ENCODE measurements at places on chromosomes 7 and 10.

GRCh38 chr10:1213252-1214070 is 157.3 kb downstream of the WDR37 start:
- DNase-seq, result no peak

GRCh38 chr7:47392241-47392759 is 189.6 kb downstream of the TNS3 start:
- DNase-seq, result no peak

DNA sequence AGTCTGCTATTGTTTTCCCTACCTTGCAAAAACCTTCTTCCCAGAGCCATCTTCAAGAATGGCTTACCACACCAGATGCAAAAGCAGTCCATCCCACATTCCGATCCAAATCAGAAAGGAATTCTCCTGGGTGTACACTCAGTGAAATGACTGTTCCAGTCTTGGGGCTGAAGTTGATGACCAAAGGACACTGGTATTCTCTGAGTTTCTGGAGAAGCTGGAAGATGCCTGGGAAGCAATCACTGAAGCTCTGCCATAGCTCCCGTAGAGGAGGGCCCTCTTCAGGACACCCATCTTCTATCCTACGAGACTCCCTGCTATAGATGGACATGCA is 155.7 kb downstream of the LCOR start:
- no peak for DNase-seq

DNA sequence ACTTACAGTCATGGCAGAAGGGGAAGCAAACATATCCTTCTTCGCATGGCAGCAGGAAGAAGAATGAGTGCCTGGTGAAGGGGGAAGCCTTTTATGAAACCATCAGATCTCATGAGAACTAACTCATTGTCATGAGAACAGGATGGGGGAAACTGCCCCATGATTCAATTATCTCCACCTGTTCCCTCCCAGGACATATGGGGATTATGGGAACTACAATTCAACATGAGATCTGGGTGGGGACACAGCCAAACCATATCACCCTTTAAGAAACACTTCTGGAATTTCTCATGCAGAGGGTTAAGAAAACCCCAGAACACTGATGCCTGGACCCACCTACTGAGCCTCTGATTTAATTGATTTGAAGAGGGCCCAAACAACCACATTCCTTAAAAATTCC is 63.3 kb upstream of the DNAJB12 start:
- DNase-seq, result no peak

GRCh38 chr7:135012229-135012628 is 25.9 kb downstream of the AGBL3 start:
- DNase-seq, result no peak

DNA sequence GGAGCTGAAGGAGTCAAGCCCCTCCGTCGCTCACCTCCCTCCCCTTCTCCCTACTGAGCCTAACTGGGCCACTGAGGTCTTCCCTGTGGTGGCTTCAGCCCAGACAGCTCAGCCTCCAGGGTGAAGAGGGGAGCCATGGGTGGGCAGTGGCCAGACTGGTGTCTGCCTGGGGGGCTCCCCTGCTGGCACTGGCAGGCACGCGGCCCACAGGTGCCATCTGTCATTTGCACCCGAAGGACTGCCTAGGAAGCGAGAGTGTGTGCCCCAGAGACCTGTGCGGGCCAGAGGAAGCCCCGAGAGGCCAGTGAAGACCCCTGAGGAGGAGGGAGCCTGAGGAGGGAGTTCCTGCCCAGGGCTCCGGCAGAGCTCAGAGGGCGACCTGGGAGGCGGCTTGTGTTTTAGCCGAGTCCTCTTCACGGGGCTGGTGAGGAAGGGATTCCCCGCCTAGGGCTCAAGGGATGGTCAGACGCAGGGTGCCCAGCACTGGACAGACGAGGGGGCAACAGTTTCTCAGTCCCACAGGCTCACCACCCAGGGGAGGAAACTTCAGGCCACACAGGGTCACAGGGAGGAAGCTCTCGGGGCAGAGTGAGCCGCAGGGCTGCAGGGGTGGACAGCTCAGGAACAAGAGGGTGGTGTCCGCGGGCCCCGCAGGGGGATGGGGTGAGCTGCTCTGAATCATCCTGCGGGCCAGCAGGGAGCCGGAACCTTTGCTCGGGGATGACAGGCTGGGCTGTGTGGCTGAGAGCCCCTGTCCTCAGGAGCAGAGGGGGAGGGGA is 76.2 kb upstream of the PPP2R2D start:
- no peak for DNase-seq

DNA sequence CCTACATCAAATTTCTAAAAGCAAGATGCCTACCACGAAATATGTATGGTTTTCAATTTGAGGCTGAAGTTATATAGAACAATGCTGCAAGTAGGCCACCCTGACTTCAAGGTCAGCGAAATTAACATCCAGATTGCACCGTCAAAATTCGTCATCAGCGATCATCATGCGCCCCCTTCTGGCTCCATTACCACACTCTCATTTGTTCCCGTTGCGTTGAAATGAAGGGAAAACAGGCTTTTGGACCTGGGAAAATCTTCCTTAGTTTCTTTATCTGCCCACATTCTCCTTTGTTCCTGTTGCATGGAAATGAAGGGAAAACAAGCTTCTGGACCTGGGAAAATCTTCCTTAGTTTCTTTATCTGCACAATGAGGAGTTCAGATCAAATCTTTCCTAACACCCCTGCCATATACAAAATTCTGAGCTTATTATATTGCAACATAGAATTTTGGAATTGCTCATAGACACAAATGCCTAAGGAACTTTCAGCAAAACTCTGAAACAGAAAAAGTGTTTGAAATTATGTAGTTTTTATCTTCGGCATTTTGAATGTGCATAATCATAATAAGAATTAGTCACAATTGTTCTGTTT is 98.2 kb upstream of the PRKCQ start:
- peak; percentile 44 for DNase-seq

DNA sequence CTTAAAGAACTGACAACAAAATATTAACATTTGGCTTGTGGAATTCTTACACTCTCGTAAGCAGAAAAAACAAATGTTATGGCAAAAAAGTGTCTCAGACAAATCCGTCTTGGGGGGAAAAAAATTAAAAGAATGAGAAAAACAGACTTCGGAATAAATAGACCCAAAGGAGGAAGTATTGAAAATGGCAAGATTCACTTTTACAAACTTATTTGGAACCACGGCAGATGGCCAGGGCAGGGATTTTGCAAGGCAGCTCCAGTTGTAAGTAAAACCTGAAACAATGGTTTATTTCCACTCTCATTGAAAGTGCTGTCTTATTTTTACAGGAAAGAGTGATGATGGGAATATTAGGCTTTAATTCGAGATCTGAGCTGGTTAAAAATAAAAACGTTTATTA is 1.5 kb upstream of the ZNF438 start:
- DNase-seq, result no peak

DNA sequence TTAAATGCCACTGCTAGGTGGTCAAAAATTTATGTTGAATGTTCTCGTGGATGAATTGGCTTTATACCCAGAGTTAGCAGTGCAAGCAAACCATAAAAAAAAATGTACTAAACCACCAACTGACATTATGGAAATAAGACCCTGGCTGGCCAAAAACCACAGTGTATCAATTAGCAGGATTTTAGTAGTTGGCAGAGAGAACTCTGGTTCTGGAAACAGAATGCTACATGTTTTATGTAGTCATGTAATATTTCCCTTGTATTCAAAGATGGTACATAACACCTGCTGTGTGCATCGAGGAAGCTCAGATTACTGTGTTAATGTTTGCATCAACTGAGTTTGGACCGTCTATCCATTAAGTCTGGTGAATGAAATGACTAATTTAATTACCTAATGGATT is 618.5 kb downstream of the CCSER2 start:
- DNase-seq, result no peak

GRCh38 chr7:42203336-42203735 is 33.7 kb downstream of the GLI3 start:
- DNase-seq, result no peak

DNA sequence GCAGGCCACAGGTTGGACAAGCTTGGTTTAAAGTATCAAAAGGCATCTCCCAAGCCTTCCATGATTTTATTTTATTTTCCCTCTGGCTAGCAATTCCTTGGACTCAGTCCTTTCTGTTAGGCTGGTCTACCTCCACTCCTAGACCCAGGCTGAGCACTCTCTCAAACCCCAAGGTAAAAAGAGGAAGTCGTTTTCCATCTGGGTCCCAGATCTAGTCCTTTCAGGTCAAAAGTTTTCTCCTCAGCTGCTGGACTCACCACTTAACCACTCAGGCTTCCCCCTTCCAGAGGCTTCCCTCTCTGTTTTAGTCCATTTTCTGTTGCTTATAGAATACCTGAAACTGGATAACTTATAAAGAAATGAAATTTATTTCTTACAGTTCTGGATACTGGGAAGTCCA is 252.3 kb upstream of the MKLN1 start:
- DNase-seq, result no peak

DNA sequence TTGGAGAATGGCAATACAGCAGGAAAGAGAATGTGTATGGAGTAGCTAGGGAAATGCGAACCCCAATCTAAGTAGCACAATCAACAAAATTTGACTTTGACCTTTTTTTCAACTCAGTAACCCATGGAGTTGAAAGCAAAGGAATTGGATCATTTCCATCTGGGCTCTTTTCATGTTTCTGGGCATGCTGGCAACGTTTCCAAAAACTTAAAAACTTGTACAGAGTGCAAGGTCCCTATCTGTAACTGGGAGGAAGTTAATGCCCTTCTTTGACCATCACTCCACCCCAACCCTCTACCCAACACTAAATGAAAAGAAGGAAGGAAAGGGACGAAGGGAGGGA is 1.3 kb upstream of the HIBADH start:
- DNase-seq, result no peak

DNA sequence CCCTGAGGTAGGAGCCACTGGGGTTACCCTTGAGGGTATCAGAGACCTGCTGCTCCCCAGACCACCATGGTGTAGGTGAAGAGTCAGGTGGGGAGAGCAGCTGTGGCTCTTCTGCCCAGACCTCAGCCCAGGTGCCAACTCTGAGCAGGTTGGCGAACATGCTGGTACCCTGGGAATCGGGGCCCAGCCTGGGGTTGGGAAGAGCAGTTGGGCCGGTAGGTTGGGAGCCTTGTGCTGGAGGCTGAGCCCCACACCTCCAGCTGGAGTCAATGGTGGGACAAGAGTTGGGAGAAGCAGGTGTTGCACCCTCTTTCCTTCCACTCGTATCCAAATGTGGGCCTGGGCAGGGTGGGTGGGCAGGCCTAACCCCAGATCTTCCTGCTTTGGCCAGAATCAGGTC is 114.5 kb downstream of the CDH23 start:
- no peak for DNase-seq

DNA sequence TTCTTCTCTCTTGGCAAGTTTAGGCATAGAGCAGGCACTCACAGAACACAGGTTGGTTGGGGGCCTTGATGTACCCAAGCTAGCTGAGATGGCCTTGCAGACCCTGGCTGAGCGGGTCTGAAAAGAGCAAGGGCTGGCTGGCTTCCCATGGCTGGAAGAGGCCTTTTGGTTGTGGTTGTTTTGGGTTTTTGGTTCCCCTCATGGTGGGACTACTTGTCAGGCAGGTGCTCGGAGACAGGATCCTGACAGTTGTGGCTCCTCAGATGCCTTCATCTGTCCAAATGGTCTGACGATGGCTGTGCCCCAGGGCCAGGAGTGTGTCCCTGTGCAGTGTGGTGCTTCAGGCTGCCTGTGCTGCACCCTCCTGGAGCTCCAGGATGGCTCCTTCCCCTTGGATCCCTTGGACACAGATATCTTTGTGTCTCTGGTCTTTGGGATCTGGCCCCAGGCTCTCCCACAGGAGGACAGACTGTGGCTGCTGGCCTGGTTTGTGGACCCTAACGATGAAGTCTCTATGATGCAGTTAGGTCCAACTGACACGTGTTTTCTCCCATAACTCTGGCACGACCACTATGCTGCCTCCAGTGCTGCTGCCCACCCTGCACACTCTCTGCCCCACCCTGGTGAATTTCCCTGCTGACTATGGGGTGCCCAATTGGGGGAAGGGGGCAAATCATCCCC is 321.5 kb upstream of the ZNF32 start:
- DNase-seq, result no peak

DNA sequence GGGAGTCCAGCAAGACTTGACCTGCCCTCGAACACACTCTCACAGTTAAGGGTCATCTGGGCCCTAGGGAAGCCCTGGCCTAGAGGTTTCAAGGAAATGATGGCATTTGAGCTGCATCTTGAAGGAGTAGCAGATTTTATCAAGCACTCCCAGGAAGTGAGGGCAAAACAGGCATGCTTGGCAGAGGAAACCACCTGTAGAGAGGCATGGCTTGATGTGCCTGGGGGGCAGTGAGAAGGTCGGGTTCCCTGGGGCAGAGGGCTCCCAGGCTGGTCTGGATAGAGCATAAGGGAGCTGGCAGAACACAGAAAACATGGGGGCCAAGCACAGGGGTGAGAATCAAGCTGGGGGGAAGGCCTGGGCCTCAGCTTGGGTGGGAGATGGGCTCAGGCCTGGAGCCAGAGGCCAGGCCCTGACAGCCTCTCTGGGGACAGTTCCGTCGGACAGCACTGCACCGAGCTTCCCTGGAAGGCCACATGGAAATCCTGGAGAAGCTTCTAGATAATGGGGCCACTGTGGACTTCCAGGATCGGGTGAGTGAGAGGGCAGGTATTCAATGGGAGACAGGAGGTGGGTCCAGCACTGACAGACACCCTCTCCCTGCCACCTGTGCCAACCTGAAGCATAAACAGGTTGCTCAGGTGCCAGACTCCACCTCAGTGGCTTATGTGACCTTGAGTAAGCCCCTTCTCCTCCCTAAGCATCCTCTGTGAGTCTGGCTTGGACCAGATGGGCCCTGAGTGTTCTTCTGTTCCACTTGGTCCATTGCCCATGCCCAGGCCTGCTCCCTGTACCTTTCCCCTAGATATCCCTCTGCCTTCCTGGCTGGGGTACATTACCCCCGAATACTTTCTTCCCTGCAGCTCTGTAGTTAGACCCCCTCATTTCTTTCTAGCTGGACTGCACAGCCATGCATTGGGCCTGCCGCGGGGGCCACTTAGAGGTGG is 3.5 kb upstream of the HOGA1 start:
- no peak for DNase-seq

DNA sequence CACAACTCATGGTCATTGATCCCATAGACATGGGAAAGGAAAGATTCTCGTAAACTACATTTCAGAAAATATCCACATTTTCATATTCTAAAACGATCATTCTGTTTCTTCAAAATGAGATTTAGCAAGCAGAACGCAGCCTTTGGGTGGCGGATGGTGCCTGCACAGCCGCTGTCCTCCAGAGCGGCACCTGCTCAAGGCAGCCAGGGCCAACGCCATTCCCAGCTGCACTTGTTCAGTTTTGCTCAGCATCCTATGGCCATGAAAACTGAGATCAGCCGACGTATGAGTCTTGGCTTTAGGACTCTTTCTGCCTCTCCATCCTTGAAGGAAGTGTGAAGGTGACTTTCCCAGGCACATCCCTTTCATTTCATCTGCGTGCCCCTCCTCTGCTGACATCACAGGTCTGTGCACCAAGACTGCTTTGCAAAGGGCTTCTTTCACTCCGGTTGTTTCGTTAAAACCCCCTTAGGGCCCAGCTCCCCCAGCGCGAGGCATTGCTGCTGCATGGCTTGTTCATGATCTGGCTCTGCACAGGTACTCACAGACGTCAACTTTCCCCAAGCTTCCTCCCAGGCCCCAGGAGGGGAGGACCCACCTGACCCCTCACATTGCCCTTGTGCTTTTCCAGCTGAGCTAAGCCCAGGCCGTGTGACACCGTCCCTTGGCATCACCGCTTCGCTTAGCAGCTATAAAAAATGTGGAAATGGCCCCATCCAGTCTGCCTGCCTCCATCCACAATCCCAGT is 37.2 kb downstream of the TCERG1L start:
- no peak for DNase-seq

- no peak for DNase-seq
Observed at GRCh38 chr10:45353186-45353585, 20.8 kb upstream of the ALOX5 start.

GRCh38 chr10:29411666-29412315 is 122.9 kb downstream of the LYZL1 start:
- no peak for DNase-seq
